Stimulated activated CD4-positive, alpha-beta T cell treated with anti-CD3 and anti-CD28 coated beads, Interleukin-15, amount 100 ng/mL, for 1 hour (primary cell): ENCODE measurements at places on chromosomes 6 and 20.

GRCh38 chr6:13063300-13063918 is 264.9 kb downstream of the TBC1D7 start:
- DNase-seq = no peak

- no peak for DNase-seq
These were observed 17.2 kb downstream of the C6orf132 start for GRCh38 chr6:42125231-42125630.

- DNase-seq = no peak
These were observed 191.9 kb downstream of the CENPW start for GRCh38 chr6:126531840-126532239.

DNA sequence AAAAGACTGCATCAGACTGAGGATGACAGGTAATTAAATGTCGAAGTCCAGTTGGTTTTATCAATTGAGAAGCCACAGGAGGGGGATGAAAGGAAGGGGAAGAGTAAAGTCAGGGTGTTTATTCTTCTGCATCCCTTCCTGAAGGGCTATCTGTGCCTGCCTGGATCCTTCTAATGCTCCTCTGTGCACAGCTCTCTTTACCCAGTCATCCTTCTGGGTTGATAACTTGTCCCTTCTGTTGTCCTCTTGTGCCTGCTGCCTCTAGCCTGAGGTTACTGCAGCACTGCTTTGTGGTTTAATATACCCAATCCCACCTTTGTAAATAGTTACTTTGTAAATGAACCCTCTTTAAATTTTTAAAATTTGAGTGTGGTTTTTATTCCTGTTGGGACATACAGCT is 1127.3 kb downstream of the EPHA7 start:
- DNase-seq = no peak

DNA sequence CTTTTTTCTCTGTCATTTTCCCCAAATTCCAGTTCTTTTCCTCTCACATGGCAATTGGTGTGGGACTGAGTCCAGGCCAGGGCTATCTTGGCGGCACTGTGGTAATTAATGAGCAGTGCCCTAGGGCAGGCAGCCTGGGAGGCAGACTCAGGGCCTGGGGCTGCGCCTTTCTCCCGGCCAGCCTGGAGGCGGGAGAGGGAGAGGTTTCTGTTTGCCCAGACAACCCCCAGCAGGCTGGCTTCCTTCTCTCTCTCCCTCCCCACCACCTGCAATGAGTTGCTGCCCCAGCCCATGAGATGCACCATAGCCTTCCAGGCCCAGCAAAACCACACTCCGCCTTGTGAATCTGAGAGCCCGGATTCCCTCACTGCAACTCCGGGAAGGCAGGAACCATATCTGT is 15.1 kb upstream of the CCDC167 start:
- DNase-seq = no peak

DNA sequence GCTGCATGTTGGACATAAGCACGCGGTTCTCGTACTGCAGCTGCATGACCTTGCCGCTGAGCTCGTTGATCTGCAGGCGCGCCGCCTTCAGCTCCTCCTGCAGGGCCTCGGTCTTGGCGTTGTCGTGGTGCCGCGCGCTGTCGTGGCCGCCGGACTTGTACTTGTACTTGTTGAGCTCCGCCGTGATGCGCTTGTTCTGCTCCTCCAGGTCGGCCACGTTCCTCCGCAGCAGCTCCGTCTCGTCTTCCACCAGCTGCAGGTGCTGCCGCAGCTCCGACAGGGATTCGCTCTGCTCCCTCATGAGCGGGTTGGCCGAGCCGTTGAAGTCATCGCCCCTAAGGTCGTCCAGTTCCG is 16.6 kb upstream of the KIAA0408 start:
- DNase-seq = no peak

DNA sequence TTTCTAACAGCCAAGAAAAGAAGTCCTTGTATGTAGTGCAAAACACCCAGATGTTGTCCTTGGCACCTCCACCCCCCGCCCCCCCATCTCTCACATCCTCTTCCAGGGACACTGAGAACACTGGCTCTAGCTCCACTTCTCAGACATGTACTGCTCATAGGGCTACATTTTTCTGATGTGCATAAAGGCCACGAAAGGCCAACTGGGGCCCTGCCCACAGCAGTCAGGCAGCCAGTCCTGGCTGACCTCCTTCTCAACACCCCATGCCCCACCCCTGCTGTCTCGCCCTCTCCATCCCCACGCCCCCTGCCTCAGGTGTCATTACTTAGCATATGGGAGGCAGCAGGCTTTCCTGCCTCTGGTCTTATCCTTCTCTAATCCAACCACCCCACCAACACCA is 11.3 kb downstream of the GABRR1 start:
- DNase-seq = no peak

- no peak for DNase-seq
These were observed 150.7 kb upstream of the LAMP5 start for GRCh38 chr20:9363673-9364072.

GRCh38 chr20:35232575-35232974 is 6.1 kb downstream of the MMP24 start:
- DNase-seq = no peak

- no peak for DNase-seq
These were observed 221.0 kb downstream of the ADGB start for GRCh38 chr6:146819596-146820320.

- no peak for DNase-seq
These were observed 1.5 kb upstream of the NSFL1C start for GRCh38 chr20:1468117-1468624.

DNA sequence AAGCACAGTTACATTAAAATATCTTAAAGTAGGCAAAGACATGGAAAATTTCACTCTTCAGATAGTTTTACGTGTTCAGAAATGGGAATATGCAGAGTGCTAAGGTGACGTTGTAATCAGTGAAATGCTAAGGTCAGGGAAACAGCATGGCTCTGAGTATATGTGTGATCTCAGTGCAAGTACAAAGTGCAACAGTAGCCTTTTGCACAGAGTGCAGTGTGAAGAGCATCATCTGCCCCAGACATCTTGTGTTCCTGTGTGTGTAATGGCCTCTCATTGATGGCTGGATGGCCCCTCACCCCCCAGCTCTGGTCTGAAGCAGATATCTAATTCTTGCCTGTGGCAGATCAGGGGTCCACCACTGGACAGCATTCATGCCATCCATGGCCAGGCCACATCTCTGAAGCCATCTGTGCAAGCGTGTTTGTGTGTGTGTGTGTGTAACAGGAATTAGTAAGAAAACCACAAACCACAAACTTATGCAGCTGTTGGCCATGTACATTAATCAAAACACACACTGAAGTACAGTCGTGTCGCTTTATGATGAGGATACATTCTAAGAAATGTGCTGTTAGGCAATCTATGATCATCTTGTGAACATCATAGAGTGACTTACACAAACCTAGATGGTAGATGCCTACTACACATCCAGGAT is 165.1 kb downstream of the RALGAPA2 start:
- DNase-seq = no peak

- DNase-seq = no peak
These were observed 72.2 kb upstream of the PTCHD4 start for GRCh38 chr6:48183178-48183577.
